Renal cortex interstitium (tissue), 15 donors: ENCODE measurements at places on chromosomes 2 and 18. TPM values are rescaled to one million over a fixed set of nuclear protein-coding genes. Genes with fewer than 3 reads are reported as not detected.

DNA sequence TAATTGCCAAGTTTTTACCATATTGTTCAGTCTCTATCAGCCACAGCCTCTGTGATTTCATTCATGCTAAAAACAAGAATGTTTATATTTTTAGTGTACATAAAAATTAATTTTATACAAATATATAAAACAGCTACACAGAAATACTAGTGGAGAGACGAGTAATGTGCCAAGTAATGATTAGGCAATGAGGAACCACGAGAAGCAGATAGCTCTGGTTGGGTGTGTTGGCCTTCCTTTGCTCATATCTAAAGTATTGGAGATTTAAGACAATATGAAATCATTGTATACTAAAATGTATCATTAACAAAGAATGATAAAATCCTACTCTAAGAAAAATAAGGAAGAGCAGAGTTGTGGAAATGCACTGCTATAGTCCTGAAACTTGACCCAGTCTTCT, 326.7 kb downstream of the AGAP1 start:
- no peak for DNase-seq

DNA sequence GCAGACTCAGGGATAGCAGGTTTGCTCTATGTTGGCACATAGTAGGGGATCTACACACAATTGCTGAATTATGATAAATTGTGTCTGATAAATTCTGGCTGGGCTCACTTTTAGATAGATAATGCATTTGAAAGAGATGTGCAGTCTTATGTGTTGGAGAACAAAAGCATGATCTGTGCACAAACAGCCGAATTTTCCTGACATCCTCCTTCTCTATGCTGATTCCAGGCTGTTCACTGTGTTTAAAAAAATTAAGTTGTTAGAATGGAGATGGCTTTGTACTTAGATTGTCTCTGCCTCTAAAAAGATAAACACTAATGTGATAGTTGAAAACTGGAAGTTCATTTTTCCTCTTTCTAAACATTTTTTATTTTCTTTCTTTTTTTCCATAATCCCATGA, 2.1 kb downstream of the CERS6 start:
- no peak for DNase-seq

GRCh38 chr2:120568975-120569268, 166.7 kb upstream of the GLI2 start:
- no peak for DNase-seq

DNA sequence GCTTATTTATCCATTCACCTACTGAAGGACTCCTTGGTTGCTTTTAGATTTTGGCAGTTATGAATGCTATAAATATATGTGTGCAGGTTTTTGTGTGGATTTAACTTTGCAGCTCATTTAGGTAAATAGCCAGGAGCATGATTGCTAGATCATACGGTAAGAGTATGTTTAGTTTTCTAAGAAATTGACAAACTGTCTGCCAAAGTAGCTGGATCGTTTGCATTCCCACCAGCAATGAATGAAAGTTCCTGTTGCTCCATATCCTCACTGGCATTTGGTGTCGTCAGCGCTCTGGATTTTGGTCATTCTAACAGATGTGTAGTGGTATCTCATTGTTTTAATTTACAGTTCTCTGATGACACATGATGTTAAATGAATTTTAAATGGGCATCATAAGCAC, 8.7 kb upstream of the DIPK1C start:
- no peak for DNase-seq

- DNase-seq, result no peak
These were observed 17.0 kb upstream of the CRYBA2 start for GRCh38 chr2:219010162-219010756.

DNA sequence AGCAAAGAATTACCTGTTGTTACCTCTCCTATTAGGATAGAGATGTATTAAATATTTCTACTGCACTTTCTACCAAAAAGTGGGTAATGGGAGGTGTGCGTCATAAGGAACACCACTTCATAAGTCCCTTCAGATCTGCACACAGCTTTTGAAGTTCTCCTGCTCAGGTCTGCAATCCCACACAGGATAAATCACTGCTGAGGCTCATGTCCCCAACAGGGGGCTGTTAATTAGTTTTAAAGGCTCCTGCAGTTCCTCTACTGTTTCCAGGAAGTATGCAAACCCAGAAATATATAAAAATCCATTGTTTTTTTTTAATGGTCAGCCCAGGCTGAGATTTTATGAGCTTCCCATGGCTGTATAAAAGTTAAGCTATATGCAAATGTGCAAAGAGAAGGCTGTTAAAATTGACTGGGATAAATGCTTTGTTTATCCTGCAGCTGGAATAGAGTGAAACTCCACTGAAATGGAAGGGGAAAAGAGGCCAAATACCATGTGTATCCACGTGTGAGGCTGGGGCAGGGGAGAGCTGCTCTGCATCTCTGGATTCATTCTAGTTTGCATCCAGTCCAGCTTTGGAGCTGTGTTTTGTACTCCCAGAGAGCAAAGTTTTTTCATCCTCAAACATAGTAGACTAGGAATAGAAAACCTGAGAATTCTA, 903.7 kb downstream of the TDRD15 start:
- DNase-seq, result no peak

DNA sequence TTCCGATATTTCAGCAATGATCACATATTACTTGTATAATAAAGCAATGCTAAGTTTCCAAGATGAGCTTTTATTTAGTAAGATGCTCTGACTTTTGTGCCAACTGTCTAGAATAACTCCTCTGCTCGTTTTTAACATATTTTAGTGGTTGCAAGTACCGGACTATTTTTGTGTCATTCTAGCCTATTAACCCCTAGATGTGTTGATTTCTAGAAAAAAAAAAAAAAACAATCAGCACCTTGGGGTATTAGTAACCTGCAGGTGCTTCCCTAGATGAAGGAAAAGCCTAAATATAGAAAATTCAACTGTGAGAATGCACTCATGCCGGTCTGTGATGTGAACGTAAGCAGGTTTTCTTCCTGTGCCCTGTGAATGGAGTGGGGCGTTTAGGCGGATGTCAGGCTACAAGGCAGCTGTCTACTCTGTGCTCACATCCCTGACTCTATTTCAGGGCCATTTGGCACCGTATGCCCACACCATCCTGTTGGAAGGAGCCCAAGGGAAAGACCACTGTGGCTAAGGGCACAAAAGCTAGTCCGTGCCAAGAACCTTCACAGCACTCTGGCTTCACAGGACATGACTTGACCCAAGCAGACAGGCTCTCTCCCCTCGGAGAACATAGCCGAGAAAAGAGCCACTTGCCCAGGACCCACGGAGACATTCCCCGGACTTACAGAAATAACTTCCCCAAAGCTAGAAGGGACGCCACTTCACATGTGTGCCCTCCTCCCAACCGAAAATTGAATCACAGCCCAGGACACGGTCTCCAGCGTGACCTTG, 60.9 kb upstream of the AGAP1 start:
- DNase-seq, result no peak

- no peak for DNase-seq
These were observed 422.8 kb upstream of the ZEB2 start for GRCh38 chr2:144942516-144943256.

DNA sequence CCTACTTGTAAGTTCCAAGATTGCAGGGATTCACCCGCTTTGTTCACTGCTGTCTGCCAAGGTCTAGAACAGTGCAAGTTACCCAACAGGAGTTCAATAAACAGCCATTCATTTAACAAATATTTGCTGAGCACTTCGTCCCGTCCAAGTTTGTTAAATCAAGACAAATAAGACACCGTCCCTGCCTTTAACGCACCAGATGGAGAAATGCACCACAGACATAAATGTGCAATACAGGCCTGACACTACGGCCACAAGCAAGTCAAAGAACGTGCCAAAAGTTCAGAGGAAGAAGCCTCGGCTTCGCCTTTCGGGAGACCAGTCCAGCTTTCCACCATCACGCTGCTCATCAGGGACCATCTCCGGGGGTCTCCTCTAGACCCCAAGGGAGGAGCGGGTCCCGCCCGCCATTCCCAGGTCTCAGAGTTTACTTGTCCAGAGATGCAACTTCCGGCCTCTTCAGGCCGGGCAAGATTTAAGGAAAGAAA, 429 bp downstream of the C2orf76 start:
- peak; percentile 8 for DNase-seq

GRCh38 chr2:50388324-50388723, 643.6 kb downstream of the NRXN1 start:
- no peak for DNase-seq

- no peak for DNase-seq
These were observed 9.3 kb downstream of the STAMBP start for GRCh38 chr2:73837847-73838585.

DNA sequence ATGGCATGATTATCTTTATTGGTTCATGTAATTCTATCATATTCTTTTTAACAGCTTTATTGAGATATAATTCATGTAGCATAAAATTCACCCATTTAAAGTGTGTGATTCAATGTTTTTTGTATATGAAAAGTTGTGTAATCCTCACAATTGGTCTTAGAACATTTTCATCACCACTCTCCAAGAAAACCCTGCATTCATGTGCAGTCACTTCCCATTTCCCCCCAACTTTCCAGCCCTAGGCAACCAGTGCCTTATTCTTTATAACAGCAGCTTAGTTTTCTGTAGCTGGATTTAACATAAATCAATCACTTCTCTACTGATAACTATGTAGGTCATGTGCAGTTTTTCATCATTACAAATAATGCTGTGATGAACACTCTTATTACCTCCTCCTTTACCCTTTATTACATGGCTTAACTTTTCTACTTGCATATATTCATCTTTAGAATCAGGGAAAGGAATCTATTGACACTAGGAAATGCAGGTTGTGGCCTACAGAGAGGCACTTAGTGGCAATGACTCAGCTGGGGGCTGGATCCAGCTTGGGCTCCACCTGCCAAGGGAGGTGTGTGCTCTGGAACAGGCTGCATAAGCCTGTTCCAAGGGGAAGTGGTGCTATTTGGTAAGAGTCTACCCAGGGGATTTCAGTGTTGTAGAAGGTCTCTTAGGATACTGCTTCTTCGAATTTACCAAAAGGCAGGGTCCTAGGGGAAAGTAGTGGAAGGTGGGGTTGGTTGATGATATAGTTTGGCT, 89.1 kb downstream of the ETAA1 start:
- DNase-seq, result no peak

DNA sequence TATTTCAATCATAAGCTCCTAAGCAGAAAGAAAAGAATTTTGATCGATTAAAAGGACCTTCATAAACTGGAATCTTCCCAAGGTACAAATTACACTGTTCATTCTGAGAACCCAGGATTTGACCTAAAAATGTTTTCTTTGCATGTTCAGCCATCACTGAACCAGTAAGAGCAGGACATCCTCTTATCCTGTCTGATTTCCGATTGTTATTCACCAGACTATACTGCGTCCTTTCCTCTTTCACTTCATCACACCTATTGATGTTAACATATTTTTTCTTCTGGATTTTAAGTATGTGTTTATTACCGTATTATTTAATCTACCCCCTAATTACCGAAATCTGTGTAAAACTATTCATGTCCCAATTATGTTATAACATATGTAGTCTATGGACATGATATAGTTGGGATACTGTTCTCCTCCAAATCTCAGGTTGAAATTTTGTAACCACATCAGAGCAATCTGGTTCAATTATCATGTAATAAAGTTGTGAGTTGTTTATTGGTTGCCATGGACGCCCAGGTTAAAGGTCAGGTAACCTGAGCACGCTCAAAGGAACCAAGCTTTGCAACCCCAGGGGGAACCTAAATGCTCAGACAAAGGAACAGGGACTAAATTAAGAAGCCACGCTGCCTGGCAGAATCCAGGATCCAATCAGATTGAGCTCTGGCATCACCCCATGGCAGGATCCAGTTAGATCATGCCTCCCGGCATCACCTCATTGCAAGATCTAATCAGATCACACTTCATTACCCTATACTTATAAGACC, 11.6 kb upstream of the TBC1D8 start:
- DNase-seq, result no peak

DNA sequence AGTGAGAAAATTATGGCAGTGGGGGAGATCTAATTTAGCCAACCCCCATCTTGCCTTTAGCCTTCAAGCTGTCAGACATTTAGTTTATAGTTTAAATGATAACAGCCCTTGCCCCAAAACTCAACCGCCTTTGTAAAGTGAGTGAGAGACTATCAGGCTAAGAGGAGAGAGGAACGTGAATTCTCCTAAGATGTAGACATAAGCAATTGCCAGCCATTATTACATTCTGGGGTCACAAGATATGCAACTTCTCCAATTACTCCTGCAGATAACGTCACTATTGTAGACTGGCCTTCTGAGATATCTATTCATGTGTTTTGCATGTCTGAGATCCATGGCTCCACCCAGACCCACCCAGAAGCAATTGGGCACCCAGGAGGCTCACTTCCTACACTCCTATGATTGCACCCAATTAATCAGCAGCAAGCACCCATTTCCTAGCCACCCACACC, 307.3 kb downstream of the NBAS start:
- no peak for DNase-seq

- DNase-seq, result no peak
These were observed 286.3 kb downstream of the BCL11A start for GRCh38 chr2:60267122-60267521.

- DNase-seq, result no peak
These were observed 4.7 kb downstream of the OBSL1 start for GRCh38 chr2:219566640-219567039.

- no peak for DNase-seq
These were observed 47.0 kb downstream of the BMPR2 start for GRCh38 chr2:202423139-202423538.

DNA sequence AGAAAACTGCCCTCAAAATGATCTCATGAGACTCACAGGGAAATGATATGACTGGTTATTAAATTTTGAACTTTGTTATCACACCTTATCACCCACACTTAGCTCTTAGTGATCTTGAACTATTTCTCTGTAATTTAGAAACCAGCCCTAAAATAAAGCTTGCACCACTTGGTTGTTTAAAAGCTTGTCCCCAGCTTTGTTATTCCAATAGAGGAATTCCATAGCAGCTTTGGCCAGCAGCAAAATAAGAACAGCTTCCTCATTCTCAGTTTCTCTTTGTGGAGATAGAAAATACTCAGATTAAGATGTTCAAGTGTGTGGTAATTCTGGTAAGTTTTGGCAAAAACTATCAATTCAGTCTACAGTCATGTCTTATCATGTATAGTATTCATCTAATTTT, 54.4 kb upstream of the CCDC68 start:
- no peak for DNase-seq

DNA sequence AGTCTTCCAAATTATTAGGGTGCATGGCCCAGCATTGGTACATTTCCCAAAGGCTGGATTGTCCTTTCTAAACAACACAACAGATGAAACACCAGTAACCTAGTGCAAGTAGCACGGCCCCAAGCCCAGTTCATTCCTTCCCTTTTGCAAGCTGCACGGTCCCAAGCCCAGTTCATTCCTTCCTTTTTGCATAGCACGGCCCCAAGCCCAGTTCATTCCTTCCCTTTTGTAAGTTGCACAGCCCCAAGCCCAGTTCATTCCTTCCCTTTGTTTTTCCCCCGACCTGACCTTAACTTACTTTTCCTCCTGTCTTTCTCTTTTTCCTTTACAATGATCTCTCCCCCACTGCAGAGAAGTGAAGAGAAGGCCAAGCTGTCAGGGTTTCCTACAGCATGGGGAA, 60.9 kb downstream of the C18orf63 start:
- DNase-seq, result no peak

- no peak for DNase-seq
These were observed 19.1 kb upstream of the FHL2 start for GRCh38 chr2:105417857-105418436.

The CROCC2 gene
- polyA plus RNA-seq, result 0.05 TPM
